ENCODE measurements at places on chromosomes 12 and 14.

DNA sequence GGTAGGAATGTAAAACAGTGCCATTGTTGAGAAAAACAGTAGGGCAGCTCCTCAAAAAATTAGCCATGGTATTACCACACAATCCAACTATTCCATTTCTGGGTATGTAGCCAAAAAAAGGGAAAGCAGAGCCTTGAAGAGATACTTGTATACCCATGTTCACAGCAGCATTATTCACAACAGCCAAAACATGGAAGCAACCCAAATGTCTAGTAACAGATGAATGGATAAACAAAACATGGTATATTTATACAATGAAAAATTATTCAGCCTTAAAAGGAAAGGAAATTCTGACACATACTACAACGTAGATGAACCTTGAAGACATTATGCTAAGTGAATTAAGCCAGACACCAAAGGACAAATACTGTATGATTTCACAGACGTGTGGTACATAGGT lies 67.6 kb upstream of the GNG2 start:
- DNase-seq = no peak

DNA sequence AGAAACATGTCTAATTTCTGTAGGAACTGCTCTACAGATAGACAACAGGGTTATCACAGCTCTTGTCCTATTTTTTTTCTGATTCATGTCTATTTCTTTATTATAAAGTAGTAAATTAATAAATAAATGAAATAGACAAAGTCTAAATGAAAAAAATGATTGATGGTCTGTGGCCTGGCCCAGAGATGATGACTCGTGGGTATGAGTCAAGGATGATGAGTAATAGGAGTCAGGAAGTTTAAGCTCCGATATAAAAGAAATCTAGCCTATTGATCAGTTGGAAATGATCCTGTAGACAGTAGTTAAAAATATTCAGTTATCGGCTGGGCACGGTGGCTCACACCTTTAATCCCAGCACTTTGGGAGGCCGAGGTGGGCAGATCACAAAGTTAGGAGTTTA lies 90.6 kb upstream of the RTL1 start:
- no peak for DNase-seq

GRCh38 chr12:93087840-93088610 lies 158.9 kb upstream of the EEA1 start:
- DNase-seq = no peak

GRCh38 chr12:51471111-51471864 lies 46.7 kb downstream of the SLC4A8 start:
- no peak for DNase-seq

DNA sequence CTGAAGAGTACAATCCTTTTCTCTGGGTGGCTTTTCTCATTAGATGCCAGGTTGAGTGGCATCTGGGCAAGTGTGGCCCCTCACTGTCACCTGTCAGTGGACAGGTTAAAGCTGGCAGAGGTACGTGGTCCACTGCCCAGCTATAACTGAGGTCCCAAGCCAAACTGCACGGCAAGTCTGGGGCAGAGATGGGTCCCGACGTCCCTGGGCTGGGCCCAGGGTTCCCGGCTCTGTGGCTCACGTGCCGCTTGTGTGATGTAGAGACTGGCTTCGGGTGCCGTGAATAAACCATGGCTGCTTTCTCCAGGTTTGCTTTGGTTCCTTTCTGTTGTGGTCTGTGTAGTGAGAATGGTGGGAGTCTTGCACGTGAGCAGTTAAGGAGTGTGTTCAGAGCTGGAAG lies 77.7 kb downstream of the WDR20 start:
- no peak for DNase-seq

DNA sequence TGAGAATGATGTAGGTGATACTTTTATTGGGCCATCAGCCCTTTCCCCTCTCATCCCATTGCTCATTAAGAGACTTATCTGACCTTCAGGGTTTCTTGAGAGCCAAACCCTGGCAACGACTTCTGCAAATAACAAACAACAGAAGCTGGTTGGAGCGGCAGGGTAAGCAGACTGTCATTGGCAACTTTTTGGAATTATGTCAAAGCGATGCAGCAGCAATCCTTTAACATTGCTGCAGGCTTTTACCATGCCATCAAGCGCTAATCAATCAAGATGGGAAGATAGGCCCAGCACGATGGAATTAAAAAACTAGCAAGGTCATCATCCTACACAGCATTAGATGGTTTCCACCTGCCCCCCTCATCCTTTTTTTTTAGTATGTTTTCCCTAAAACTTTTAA lies 406.1 kb upstream of the PDE3A start:
- DNase-seq = no peak

DNA sequence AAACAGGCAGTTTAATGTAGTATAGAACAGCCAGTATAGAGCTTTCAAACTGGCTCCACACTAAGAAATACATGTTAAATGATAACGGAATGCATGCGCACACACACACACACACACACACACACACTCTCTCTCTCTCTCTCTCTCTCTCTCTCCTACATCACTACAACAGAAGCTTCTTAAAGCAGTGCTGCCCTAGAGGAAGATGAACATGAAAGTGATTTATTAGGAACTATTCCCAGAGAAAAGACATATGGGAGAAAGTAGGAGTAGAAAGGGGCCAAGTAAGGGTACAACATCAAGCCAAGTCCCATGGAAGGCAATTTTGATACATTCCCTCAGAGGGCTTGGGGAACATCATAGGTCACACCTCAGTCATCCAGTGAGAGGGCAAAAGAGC lies 16.4 kb upstream of the DHRS4 start:
- DNase-seq = no peak

DNA sequence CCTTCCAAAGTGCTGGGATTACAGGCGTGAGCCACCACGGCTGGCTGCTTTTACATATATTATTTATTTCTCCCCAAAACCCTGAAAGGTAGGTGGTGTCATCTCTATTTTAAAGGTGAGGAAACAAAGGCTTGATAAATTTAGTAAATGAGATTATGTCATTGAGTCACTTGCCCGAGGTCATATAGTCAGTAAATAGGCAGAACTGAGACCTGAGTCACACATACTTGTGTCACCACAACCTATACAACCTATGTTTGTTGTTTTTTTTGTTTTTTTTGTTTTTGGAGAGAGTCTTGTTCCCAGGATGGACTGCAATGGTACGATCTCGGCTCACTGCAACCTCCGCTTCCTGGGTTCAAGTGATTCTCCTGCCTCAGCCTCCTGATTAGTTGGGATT lies 12.8 kb downstream of the TSFM start:
- no peak for DNase-seq

- DNase-seq = no peak
Observed at GRCh38 chr12:107148107-107148506, 54.8 kb upstream of the CRY1 start.

DNA sequence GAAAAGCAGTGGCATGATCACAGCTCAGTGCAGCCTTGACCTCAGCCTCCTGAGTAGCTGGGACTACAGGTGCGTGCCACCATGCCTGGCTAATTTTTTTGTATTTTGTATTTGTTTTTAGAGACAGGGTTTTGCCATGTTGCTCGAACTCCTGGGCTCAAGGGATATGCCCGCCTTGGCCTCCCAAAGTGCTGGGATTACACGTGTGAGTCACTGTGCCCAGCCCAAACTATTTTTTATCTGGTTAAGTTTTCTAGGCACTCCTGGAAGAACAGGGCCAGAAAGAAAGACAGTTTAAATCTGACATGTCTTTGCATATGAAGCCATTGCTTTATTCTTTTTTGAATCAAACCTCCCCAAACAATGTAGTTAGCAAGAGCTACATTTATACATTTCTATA lies 27.5 kb upstream of the PTGR2 start:
- DNase-seq = no peak

DNA sequence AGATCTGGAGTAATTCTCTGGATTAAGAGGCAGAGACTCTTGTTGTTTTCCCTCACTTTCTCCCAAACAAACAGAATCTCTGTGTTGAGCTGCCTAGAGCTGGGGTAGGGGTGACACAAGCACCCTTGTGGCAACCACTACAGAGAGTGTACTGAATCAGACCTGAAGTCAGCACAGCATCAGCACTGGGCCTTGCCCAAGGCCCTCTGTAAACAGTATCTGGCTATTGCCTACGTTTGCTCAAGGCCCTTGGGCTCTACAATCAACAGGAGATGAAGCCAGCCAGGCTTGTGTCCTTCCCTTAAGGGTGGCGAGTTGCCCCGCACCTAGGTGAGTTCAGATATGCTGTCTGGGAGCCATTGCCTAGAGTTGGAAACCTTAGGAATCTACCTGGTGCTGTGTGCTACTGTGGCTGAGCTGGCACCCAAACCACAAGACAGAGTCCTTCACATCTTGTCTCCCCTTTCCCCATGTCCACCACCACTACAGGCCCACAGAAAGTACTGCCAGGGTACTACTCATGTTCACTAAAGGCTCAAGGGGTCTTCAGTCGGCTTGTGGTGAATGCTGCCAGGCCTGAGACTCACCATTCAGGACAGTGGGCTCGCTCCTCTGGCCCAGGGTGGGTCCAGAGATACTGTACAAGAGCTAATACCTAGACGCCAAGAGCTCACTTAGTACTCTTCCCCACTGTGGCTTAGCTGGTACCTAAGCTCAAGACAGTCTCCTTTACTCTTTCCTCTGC lies 206.8 kb downstream of the SYNE2 start:
- DNase-seq = no peak

GRCh38 chr12:131204416-131205274 lies 250.9 kb downstream of the ADGRD1 start:
- DNase-seq = no peak

DNA sequence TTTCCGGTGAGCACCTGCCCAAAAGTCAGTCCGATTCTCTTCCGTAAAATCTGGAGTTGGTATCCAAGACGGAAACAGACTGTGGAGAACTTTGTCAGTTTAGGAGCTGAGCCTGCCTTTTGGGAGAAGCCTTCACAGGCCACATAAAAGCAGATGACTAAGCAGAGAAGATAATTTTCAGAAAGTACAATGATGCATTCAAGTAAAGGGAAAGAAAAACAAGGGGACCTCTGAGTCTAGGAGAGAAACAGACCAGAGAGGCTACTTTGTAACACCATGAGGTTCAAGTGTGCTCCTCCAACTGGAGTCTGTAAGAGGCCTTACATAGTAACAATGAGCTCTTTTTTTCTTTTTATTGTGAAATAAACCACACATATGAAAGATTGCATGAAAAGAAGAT lies 21.1 kb downstream of the TMED8 start:
- no peak for DNase-seq

DNA sequence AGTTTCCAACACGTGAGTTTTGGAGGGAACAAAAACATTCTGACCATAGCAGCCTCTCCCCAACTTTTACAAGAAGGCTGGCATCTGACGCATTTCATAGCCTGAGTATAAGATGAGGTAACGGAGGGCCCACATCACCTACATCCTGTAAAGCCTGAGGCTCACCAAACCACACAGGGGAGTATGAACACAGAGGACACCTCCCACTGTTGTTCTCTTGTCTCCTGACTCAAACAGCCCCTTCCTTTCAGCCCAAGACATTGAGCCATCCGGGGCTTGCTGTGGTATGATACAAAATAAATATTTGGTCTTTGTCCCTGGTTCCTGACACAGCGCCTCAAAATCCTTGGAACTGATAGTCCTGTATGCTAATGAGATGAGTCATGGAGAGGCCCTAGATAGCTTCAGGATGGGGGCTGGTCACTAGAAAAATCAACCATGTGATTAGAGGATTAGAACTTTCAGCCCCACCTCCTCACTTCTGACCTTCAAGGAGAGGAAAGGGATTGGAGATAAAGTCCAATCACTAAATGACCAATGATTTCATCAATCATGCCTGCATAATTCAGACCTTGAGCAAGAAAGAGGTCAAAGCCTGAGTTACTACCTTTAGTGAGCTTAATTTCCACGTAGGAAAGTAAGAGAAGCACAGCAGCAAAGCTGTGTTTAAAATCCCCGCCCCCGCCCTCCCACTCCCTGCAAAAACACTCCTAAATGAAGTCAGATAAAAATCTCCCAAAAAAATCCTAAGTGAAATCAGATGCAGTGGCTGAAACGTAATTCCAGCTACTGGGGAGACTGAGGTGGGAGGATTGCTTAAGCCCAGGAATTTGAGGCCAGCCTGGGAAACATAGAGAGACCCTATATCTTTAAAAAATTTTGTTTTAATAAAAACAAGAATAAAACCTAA lies 236.4 kb downstream of the PCNX1 start:
- no peak for DNase-seq

Measured in hematopoietic multipotent progenitor cell treated with erythropoietin and hydrocortisone succinate and interleukin-3 and kit ligand, for 17 days (in vitro differentiated cells).